Left lobe of liver (tissue), 2 donors: ENCODE measurements at places on chromosomes 4 and X. TPM values are rescaled to one million over a fixed set of nuclear protein-coding genes. Genes with fewer than 3 reads are reported as not detected.

Gene MAOA
- total RNA-seq, result 158 TPM

Gene HERC5
- total RNA-seq, result 1.4 TPM

Gene TGIF2LX
- total RNA-seq, result not detected

Gene LIMCH1
- total RNA-seq, result 9.8 TPM

Gene MTM1
- 17.2 TPM for total RNA-seq

Gene PSAPL1
- not detected for total RNA-seq

Gene GC
- 3,366 TPM for total RNA-seq

Gene CSN1S1
- not detected for total RNA-seq

Gene AFM
- total RNA-seq, result 208 TPM

Gene AGA
- total RNA-seq, result 13.7 TPM

Gene F8A2
- total RNA-seq, result 7.7 TPM

Gene S100G
- not detected for total RNA-seq

Gene PGK1
- 158 TPM for total RNA-seq

Gene GABRE
- 2.1 TPM for total RNA-seq

Gene NDST4
- not detected for total RNA-seq

Gene PASD1
- not detected for total RNA-seq

Gene FGF13
- total RNA-seq, result 0.55 TPM

Gene EPHA5
- total RNA-seq, result not detected

Gene CXCL6
- total RNA-seq, result 1.1 TPM

Gene LSM6
- 8.2 TPM for total RNA-seq

Gene PNMA5
- not detected for total RNA-seq

Gene L1CAM
- total RNA-seq, result 0.88 TPM

Gene PABPC1L2A
- total RNA-seq, result not detected

Gene PABPC4L
- 0.05 TPM for total RNA-seq

Gene F8A1
- total RNA-seq, result 17.3 TPM

Gene KIAA1210
- not detected for total RNA-seq

Gene ANK2
- 0.68 TPM for total RNA-seq

Gene CXCR3
- 0.13 TPM for total RNA-seq

Gene SMARCA1
- total RNA-seq, result 22.7 TPM

Gene KDM5C
- 34.1 TPM for total RNA-seq

Gene CNKSR2
- 2.2 TPM for total RNA-seq

Gene KCND1
- total RNA-seq, result 0.68 TPM

Gene JCHAIN
- 8.0 TPM for total RNA-seq

Gene HSFX3
- total RNA-seq, result not detected

Gene PDLIM3
- 1.7 TPM for total RNA-seq

Gene SPON2
- total RNA-seq, result 54.3 TPM

Gene PCGF3
- 16.6 TPM for total RNA-seq

Gene CCKAR
- total RNA-seq, result not detected

Gene LDB2
- total RNA-seq, result 21.0 TPM

Gene STBD1
- 18.3 TPM for total RNA-seq

Gene SLC38A5
- total RNA-seq, result 0.30 TPM
